Smooth muscle cell of trachea (primary cell): ENCODE measurements at places on chromosomes 2 and 18. TPM values are rescaled to one million over a fixed set of nuclear protein-coding genes. Genes with fewer than 3 reads are reported as not detected.

Gene ZSWIM2
- total RNA-seq, result under 0.01 TPM in 1 of 2 replicates, not detected in the other

Gene ARHGEF4
- total RNA-seq, result 1.3 and 4.0 TPM in 2 replicates

Gene CTAGE1
- under 0.01 TPM in 1 of 2 replicates, not detected in the other for total RNA-seq

Gene DPP4
- 81.4 and 163 TPM in 2 replicates for total RNA-seq

Gene IHH
- under 0.01 TPM in 1 of 2 replicates, not detected in the other for total RNA-seq

Gene TCF7L1
- 2.5 and 2.8 TPM in 2 replicates for total RNA-seq

Gene CYP26B1
- under 0.01 and 0.50 TPM in 2 replicates for total RNA-seq

Gene NGEF
- 0.44 and 4.3 TPM in 2 replicates for total RNA-seq

Gene NTSR2
- total RNA-seq, result not detected in 2 replicates

Gene CHRNA1
- not detected in 2 replicates for total RNA-seq

Gene CYTIP
- not detected in 2 replicates for total RNA-seq

Gene SCTR
- total RNA-seq, result not detected in 2 replicates

Gene ALK
- total RNA-seq, result under 0.01 and 0.17 TPM in 2 replicates

Gene RTN4
- 334 and 451 TPM in 2 replicates for total RNA-seq

Gene TMEM163
- not detected in 2 replicates for total RNA-seq
